ENCODE measurements at places on chromosomes 16 and 17.

GRCh38 chr17:1241929-1242328 is 28.3 kb upstream of the BHLHA9 start:
- DNase-seq = no peak

- DNase-seq = no peak
Measured at GRCh38 chr17:1776857-1777256, 15.0 kb downstream of the SERPINF1 start.

GRCh38 chr17:77965352-77965751 is 6.8 kb downstream of the TNRC6C start:
- no peak for DNase-seq

- no peak for DNase-seq
Measured at GRCh38 chr17:57910462-57911420, 44.5 kb downstream of the CUEDC1 start.

DNA sequence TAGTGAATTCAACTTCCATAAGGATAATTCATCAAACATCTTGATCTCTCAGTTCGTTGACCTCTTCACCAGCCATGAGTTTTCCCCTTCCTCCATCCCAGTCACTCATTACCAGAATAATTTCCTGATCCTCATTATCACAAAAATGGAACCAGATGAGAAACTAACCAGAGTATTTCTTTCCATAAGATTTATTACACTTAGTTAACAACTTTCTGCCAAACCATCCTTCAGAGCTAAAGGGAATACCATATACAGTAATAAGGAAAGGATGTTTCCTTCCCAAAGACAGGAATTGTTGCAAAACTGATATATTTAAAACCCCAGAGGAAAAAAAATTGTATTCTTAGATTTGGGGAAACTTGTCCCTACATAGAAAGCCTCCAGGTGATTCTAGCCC is 8.6 kb downstream of the KRTAP29-1 start:
- no peak for DNase-seq

GRCh38 chr16:85082173-85083050 is 29.9 kb downstream of the CIBAR2 start:
- no peak for DNase-seq

- peak; percentile 55 for DNase-seq
Measured at GRCh38 chr16:25691519-25692091, at the start of gene HS3ST4. Gene HS3ST4, plus strand, starts transcription at chr16:25691959.

DNA sequence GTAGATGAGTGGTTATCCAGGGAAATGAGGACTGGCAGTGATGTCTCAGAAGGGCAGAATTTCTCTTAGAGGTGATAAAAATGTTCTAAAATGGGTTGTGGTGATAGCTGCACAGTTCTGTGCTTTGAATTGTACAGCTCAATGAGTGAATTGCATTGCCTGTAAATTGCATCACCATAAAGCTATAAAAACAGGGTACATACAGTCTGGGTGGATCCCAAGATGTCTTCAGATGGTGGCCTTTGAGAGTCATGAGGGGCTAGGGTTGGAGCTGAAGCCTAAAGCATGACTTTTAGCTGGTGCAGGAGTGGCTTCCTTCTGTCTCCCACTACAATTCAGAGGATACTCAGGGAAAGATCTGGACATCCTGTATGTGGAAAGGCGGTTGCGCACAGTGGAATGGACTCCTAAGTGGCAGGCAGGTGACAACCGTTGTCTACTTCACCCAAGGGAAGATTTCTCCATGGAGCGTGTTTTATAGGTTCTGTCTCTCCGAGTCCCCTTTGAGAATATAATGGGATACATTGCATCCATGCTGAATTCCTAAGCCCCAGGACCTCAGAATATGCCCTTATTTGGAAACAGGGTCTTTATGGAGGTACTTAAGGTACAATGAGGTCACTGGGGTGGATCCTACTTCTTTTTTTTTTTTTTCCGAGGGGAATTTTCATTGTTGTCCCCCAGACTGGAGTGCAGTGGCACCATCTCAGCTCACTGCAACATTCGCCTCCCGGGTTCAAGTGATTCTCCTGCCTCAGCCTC is 1.6 kb upstream of the IL32 start:
- no peak for DNase-seq

DNA sequence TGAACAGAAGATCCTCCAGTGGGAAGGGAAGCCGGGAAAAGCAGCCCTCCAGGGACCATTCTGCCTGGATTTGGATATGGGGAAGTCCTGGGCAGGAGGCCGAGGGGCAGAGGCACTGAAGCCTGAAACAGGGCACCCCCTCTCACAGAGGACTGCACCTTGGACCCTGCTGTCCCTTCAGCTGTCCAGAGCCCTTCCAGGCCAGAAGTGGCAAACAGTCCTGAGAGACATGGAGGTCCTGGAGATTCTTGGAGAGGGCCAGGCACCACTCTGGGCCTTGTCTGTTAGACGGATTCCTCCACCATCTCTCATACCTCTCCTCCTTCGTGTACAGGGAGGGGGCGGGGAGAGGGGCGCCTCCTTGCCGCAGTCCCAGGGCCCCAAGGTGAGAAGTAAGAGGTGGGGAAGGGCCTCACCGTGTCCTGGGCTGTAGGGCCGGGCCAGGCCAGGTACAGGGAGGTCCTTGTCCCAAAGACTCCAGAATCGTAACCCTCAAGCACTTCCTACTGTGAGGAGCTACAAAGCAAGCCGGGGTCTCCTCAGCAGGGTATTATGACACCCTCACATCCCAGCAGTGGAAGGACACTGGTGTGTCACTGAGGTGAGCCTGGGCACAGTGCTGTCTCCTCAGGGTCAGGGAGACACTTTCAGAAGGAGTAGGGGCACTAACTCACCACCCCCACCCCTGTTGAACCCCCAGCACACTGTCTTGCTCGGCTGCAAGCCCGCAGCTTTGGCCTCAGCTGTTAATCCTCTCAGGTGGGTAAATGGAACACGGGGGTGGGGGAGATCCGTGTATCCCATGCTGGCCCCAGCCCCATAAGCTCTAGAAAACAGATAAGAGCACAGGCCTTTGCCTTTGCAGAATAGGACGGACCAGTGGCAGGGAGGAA is 16.6 kb upstream of the TBX2 start:
- DNase-seq = no peak

DNA sequence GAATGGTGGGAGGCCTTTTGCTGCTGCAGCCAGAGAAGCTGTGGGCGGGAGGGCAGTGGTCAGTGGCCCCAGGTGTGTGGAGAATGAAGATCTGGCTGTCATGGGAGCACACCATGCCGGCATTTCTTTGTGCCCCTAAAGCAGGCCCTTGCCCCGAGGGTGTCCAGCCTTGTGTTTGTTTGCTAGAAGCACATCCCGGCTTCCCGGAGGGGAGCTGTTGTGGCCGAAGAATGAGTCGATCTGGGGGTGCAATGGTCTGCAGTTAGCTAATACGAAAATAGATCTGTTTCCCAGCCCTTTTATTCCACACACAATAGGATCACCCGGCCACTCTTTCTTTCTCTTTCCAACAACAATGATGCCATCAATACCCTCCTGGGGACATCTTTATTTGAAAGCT is 228.8 kb downstream of the CBLN1 start:
- DNase-seq = no peak

- DNase-seq = no peak
Measured at GRCh38 chr17:19013226-19013625, 8.7 kb upstream of the FAM83G start.

- no peak for DNase-seq
Measured at GRCh38 chr16:65510241-65510640, 388.4 kb upstream of the CDH11 start.

GRCh38 chr16:19805459-19806162 is 79.0 kb downstream of the GPRC5B start:
- DNase-seq = no peak

- no peak for DNase-seq
Measured at GRCh38 chr17:48433896-48434295, 3.9 kb upstream of the SKAP1 start.

- DNase-seq = peak; percentile 67
Measured at GRCh38 chr17:51461578-51462004, 201.2 kb downstream of the UTP18 start.

- DNase-seq = peak; percentile 20
Measured at GRCh38 chr17:14775731-14776492, 475.0 kb downstream of the HS3ST3B1 start.

GRCh38 chr17:29686993-29687590 is 64.4 kb upstream of the CORO6 start:
- DNase-seq = no peak

- no peak for DNase-seq
Measured at GRCh38 chr17:10648956-10649355, 8.2 kb downstream of the MYH3 start.

DNA sequence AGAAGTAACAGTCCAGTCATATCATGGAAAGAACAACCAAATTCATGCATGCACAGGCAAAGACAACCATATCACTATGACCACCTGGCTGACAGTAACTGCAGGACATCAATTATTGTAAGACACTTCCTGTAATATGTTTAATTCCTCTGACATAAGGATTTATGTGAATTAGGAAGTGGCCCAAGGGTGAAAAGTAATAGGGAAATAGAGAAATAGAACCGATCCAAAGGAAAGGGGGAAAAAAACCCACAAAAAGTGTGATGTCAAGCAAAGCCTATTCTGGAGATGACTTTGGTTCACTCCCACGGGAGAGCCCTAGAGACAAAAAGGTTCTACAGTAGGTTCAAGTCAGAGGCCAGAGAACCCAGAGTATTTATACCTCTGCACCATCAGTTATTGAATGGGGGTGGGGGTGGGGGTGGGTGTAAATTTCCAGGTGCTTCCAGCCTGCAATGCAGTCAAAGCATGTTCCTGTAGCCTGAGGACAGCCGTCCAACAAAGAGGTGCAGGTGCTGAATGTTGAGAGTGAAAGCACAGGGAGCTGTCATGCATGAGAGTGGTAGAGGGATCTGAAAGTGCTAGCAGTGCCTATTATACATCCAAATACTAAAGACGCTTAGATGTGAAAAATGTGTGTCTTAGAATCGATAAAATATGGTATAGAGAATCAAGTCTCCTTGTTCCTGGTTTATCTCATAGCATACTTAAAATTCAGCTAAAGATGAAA is 95.6 kb upstream of the HLF start:
- no peak for DNase-seq

DNA sequence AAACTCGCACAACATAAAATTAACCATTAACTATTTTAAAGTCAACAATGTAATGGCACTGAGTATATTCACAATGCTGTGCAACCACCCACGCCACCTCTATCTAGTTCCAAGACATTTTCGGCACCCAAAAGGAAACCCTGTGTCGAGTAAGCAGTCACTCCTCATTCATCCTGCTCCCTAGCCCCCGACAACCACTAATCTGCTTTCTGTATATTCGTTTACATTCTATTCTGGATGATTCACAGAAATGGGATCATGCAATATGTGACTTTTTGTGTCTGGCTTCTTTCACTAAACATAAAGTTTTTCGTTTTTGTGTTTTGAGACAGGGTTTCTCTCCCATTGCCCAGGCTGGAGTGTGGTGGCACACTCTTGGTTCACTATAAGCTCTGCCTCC is 42.2 kb upstream of the HAPSTR1 start:
- DNase-seq = no peak

Measured in mesothelial cell of epicardium (in vitro differentiated cells).